ENCODE measurements at places on chromosomes 3 and 15.

DNA sequence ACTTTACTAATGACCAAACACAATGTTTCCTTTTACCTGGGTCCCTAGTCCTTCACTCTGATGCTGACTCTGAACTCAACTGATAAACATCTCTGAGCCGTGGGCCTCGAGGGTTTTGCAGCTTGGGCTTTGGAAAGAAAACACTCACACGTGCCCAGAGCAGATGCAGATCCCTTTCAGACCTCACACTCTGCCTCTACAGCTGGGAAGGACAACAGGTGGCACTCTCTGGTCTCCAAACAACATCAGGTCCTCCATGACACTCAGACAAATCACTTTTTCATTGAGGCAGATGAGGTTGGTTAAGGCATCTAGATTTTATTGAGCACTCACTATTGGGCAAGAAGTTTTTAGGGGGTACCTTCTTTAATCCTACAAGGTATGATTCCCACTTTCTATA is 64.7 kb upstream of the NTRK3 start:
- no peak for DNase-seq

GRCh38 chr3:192887701-192888100 is 30.0 kb downstream of the MB21D2 start:
- DNase-seq = no peak

DNA sequence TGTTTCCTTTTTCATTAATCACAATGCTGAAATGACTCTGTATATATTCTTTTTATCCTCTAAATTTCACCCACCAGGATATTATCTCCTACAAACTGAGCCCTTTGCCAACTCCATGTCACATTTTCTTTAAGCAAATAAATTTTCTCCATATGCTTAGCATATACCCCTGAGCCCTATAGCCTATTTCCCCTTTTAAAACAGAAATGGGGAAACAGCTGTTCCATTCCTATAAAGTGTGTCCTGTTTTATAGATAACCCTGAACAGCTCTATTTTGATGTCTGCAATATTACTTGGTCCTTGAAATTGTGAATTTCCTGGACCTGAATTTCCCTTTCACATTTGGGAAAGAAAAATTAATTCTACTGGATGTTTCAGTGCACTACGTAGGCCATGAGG is 15.6 kb upstream of the FILIP1L start:
- no peak for DNase-seq

GRCh38 chr15:37104424-37104981 is 4.2 kb upstream of the MEIS2 start:
- DNase-seq = no peak

DNA sequence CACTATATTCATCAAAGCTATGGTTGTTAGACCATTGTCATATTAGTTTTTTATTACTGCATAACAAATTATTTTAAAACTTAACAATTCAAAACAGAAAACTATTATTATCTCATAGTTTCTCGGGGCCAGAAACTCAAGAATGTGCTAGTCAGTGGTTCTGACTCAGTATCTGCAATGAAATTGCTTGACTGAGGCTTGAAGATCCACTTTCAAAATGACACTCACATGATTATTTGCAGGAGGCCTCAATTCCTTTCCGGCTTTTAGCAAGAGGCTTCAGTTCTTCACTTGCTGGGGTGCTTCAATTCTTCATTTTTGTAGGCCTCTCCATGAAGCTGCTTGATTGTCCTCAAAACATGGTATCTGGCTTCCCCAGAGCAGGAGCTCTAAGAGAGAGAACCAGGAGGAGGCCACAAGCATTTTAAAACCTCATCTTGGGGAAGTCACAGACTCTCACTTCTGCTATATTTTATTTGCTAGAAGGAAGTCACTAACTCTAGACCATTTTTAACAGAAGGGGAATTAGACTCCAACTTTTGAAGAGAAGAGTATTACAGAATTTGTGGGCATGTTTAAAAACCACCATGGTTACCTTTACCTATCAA is 383.7 kb downstream of the MFSD1 start:
- DNase-seq = no peak

- DNase-seq = no peak
Observed at GRCh38 chr3:104878395-104878794, 488.3 kb upstream of the ALCAM start.

GRCh38 chr15:50979041-50979440 is 70.6 kb downstream of the AP4E1 start:
- no peak for DNase-seq

- DNase-seq = peak; percentile 16
Observed at GRCh38 chr3:14477311-14477935, 62.7 kb downstream of the GRIP2 start.

DNA sequence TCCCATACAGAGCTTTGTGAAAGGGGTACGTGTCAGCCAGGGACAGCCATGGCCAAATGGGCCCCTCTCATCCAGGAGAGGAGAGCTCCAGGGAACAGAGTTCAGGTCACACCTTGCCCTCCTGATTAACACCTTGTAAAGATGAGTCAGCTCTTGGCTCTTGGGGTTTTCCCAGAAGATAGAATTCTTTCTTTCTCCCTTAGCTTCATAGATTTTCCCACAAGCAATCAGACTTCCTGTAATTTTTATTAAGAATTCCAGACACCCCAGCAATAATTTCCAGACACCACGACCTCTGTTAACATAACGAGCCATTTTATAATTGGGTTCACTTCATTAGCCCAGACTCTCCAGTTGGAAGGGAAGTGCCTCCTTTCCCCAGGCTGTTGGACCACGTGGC is 86.4 kb downstream of the LRTM1 start:
- no peak for DNase-seq

DNA sequence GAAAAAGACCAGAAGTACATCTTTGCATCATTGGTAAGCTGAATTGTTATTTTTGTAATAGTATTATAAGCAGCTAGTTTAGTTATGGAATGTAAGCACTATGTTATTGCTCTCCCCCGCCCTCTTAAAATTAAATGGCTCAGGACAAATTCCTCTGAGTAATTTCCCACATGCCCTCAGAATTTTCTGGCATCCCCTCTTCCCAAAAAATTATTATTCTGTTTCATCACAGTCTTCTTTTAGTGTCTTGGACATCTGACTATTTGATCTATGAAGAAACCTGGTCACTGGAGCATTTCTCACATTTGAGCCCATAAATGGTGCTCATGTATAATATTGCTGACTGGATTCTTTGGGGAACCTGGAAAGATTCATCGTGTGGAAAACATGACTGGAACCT is 68.3 kb downstream of the KLHL25 start:
- no peak for DNase-seq

DNA sequence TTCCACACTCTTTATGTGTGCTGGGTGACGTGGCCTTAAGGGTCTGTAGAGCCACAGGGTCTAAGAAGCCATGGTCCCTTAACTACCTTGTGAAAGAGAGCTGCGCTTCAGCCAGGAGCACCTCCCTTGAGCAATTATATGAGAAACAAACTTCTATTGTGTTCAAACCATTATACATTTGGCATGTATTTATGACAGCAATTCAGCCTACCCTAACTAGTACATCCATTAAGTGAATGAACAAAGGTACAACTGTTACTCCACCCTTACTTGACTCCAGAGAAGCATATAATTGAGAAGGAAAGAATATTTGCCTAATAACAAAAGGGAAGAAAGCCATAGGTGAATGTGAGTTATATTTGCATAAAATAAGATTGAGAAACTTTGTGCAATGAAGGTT is 69.8 kb upstream of the BOC start:
- DNase-seq = no peak

DNA sequence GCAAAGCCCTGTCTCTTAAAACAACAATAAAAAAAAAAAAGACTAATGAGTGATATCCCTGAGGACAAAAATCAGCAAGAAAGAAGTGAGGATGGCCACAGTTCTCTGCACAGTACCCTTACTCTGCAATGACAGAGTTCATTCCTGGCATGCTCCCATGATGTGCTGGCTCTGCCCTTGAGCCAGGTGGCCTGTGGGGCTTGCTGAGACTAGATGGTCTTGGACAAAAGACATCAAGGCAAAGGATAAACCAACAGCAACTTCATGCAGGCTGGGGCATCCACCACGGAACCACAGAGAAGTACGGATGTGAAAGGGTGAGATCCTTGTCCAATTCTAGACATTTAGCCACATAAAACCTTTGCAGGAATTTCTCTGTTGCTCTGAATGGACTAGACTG is 12.7 kb downstream of the MGLL start:
- no peak for DNase-seq

GRCh38 chr3:160953686-160954085 is 151.5 kb downstream of the B3GALNT1 start:
- no peak for DNase-seq

GRCh38 chr3:78665776-78666469 is 1101.9 kb downstream of the ROBO1 start:
- no peak for DNase-seq

DNA sequence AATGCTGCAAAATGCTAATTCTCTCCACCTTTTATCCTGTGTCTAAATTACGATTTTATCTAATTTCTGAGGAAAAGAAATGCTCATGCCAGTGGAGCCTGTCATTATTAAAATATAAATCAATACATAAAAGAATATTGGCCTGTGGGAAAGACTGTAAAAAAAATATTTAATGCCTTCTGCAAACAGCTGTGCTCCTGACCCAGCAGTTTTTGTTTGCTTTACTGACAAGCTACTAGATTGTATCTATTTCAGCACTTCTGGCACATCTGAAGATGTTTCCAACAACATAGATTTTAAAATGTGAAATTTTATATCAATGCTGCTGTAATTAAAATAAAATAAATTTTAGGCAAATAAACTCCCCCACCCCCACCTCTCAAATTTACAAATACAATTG is 493.6 kb upstream of the AGTR1 start:
- DNase-seq = no peak

DNA sequence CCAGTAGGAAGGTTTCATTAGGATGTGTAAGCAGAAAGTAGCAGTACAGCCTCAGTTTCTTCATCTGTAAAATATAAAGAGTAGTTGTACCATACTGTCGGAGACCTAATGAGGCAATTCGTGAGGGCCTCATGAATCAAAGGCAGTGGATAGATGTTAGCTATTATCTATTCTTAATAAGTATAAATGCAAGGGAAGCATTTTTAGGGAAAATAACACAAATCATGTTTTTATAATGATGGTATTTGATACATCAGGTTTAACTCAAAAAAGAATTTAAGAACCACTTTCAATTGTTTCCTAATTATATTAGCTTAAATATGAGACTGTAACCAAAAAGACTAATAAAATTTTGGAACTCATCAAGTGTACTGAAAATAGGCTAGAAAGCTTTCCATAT is 309.1 kb downstream of the ZBTB20 start:
- no peak for DNase-seq

- no peak for DNase-seq
Observed at GRCh38 chr3:14561051-14561960, 21.2 kb upstream of the GRIP2 start.

- peak; percentile 80 for DNase-seq
Observed at GRCh38 chr15:55587321-55588069, 650 bp downstream of the PYGO1 start.

- no peak for DNase-seq
Observed at GRCh38 chr3:150286390-150287147, 121.5 kb upstream of the TSC22D2 start.

GRCh38 chr15:26790118-26790517 is 17.3 kb upstream of the GABRB3 start:
- no peak for DNase-seq

- DNase-seq = peak; percentile 64
Observed at GRCh38 chr3:69410301-69410700, 24.4 kb upstream of the FRMD4B start.

DNA sequence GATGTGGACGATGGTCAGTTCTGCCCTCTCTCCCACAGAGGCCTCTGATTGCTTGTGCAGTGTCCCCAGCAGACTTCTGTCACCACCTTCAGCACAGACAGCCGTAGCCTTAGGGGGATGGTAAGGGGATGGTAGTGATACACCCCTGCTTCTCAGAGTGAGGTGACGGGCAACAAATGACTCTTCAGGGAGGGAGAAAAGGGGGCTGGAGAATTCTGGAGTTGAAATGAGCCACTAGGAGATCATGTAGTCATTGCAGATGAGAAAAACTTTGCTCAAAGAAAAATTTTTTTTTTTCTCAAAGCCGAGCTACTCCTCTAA is 29.6 kb upstream of the TIMP4 start:
- DNase-seq = no peak

Data from left hindlimb (tissue), 1 donor.